ENCODE measurements at places on chromosomes 2 and 18.

- no peak for DNase-seq
Observed at GRCh38 chr2:201639205-201639604, 4.1 kb downstream of the TMEM237 start.

DNA sequence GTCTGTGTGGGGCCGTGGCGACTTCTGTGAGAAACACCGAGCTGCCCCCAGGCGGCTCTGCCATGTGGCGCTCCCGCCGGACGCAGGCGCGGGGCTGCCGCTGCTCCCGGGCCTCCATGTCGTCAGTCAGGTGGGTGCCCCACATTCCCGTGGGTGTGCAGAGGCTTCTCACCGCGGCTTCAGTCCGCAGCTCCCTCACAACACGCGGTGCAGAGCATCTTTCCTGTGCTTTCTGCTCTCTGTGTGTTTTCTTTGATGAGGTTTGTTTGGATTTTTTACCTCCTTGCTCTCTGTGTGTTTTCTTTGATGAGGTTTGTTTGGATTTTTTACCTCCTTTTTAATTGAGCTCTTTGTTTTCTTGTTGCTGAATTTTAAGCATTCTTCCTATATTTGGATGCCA, 13.0 kb downstream of the AQP12A start:
- DNase-seq, result no peak

GRCh38 chr2:184154438-184154837, 443.9 kb upstream of the ZNF804A start:
- peak; percentile 80 for DNase-seq

DNA sequence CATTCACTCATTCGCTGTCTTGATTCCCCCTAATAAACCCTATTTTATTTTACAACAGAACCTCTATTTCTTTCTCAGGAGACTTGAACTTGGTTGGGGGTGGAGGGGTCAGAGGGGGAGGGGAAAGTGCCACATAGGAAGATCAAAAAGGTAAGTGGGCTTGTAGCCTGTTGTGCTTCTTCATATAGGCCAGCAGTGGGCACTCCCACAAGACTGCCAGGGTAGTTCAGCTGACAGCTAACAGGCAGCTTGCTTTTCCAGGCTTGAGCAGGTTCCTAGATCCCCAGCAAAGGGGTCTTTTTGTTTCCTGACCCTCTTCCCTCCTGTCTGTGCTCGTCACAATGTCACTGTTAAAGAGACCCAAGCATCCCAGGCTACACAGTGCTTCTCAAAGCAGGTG, 829 bp upstream of the KIAA2012 start:
- DNase-seq, result no peak

GRCh38 chr2:65388051-65388531, 44.3 kb downstream of the SPRED2 start:
- DNase-seq, result no peak

- DNase-seq, result peak; percentile 18
Observed at GRCh38 chr2:159712929-159713420, 669 bp downstream of the MARCHF7 start.

GRCh38 chr2:10161961-10162441, 39.5 kb downstream of the RRM2 start:
- DNase-seq, result no peak

- DNase-seq, result peak; percentile 23
Observed at GRCh38 chr18:9429662-9429993, 45.7 kb upstream of the RALBP1 start.

GRCh38 chr2:189515264-189515663, 65.3 kb downstream of the SLC40A1 start:
- no peak for DNase-seq

DNA sequence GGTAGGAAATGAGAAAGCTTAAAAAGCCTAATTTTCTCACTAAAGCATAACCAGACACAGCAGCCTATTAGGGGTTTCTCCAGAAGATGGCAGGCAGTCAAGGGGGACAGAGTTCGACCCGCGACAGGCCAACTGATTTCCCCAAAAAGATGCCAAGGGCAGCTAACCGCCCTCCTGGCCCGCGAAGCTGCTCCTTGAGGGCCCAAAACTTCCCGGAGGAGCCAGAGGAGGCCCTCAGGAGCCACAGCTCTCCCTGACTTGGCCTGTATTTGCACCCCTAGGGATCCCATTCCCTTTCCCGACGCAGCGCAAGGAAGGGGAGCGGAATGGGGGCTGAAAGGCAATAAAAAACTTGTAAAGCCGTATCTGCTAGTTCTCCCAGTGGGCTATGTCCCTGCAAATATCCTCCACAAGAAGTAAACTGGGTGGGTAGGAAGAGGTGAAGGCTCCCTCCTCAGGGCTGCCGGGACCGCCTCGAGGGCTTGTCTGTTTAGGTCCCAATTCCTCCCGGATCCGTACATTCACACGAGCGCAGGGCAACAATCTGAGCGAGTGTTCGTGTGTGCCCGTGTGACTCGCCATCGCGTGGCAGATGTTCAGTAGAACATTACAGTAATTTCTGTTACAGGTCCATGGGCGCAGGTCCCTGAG, 756 bp upstream of the NAGK start:
- no peak for DNase-seq

DNA sequence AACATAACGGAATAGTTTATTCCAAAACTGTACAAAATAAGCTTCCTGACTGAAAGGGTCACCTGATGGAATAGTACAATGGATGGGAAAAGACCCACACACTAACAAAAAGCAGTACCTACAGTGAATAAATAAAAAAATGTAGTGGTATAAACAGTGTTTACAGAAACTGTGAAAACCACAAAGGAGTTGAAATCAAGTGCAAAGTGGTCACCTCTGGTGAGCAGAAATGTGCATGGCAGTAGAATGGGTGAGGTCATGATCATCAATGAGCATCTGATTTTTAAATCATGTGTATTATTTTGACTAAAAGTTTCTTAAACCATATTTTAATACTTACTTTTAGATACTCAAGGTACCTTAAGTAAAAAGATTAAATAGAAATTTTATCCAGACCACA, 11.4 kb downstream of the WDSUB1 start:
- DNase-seq, result no peak

- no peak for DNase-seq
Observed at GRCh38 chr2:239252393-239252792, 148.4 kb downstream of the HDAC4 start.

DNA sequence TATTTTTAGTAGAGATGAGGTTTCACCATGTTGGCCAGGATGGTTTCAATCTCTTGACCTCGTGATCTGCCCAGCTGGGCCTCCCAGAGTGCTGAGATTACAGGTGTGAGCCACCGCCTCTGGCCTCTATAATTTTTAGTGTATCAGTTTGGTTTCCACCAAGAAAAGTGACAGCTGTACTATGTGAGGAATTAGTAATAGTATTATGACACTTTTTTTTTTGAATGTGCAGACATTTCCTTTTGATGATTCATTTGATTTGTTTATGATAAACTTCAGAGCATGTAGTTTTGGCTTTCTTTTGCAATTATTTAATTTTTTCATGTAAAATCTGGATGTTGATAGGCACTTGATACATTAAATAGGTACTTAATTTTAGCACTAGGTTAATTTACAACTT, 61.5 kb downstream of the PTPN4 start:
- peak; percentile 70 for DNase-seq

GRCh38 chr2:219228911-219229304, 528 bp downstream of the ATG9A start:
- DNase-seq, result no peak

GRCh38 chr2:82793711-82794435, 1665.2 kb downstream of the SUCLG1 start:
- no peak for DNase-seq

DNA sequence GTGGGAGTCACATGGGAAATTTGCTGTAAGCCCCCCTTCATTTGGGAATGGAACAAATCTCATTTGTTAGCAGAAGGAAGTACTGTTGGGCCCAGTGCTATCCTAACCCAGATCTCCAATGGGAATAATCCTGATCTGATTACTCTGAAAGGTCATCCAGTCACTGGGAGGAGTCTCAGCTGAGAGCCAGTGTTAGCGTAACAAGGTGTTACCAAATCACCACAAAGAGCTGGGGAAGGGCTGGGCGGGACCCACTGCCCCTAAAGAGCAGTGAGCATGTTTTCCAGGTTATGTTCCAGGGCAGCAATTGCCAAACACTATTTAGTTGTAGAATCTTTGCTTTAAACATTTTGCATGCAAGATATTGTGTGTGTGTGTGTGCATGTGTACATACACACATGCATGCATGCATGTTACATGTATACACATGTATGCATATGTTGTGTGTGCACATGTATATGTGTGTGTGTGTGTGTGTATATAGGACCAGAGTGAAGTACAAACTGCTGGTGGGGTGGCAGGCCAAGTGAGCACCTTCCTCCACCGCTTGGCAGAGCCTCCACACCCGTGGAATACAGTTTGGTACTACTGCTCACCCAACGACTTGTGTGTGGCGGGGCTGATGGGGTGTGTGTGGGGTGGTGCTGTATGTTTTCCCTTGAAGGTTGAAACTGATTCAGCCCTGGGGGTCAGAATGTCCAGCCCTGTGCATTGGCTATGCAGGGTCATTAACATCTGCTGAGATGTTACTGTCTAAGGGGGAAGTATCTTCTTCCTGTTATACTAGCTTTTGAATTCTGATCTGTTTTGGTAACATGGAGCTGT, 15.2 kb downstream of the INPP5D start:
- DNase-seq, result no peak

DNA sequence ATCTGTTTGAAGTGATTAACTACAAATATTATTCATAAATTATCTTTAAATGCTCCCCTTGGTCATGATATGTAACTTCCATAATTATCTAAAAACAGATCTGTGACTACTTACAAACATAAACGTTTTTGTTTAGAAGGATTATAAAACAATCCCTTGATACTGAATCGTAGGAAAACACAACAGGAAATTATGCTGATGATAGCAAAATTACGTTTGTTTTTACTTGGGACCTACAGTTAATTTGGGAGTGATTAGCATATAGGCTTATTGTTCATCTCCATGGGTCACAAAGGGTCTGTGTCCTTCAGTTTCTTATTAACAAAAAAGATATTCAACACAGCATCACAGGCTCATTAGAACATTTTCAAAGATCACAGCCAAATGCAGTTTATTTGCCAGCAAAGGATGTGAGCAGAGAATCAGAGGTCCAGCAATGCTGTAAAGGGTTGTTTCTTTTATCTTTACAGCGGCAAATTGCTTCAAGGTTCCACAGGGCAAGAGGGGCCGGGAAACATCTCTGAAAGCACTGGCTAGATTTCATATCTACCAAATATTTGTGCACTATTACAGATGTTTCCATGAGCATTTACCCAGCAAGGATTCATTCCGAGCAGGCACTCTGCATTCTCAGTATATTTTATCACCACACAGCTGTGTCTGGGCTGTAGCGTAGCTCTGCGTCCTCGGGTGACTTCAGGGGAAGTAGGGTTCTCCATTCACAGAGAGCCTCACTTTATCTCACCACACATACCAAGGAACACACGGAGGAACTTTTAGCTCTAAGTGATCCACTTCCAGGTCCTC, 4.1 kb downstream of the CCDC195 start:
- peak; percentile 23 for DNase-seq

GRCh38 chr18:5516841-5517240, 27.0 kb downstream of the EPB41L3 start:
- no peak for DNase-seq

- no peak for DNase-seq
Observed at GRCh38 chr2:100846716-100847115, 26.8 kb downstream of the NPAS2 start.

- no peak for DNase-seq
Observed at GRCh38 chr18:77170890-77171410, 38.4 kb upstream of the MBP start.

DNA sequence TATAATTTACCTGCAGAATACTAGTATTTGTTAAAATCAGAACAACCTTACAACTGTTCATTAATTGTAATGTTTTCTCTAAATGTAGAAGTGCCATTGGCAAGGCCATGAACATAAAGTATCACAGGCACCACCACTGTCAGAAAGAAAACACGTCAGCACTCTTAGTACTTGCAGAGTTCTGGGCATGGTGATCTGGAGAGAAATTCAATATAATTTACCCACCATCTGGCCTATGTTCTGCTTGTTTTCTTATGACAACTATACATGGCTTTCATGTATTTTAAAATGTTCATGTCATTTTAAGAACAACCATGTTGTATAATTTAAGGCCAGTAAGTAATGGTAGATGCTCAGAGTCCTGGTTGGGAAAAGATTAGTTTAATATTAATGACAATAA, 114.2 kb upstream of the SULT1C3 start:
- no peak for DNase-seq

DNA sequence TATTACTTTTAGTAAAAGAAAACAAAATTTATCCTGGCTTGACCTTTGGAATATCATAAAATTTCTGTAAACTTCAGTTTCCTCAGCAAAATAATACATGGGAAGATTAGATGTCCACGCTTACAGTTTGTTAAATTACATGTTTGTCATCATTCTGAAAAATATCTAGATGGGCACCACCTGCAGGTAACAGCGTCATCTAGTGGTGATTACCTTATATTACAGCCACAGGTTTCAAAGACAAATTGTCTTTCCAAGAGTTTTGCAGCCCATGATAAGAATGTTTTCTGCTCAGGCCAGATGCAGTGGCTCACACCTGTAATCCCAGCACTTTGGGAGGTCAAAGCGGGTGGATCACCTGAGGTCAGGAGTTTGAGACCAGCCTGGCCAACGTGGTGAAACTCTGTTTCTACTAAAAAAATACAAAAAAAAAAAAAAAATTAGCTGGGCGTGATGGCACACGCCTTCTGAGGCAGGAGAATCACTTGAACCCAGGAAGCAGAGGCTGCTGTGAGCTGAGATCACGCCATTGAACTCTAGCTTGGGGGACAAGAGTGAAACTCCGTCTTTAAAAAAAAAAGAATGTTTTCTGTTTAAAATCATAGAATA, 96.3 kb upstream of the RASGRP3 start:
- no peak for DNase-seq

GRCh38 chr2:185372188-185372587, 366.4 kb upstream of the FSIP2 start:
- peak; percentile 77 for DNase-seq

GRCh38 chr2:135820003-135820618, 16.9 kb downstream of the LCT start:
- DNase-seq, result no peak

Measured in HCEC 1CT (cell line).